NCI-H2171 treated with DMSO at 0.1 percent for 48 hours (cell line): ENCODE measurements at places on chromosomes 1 and 21.

DNA sequence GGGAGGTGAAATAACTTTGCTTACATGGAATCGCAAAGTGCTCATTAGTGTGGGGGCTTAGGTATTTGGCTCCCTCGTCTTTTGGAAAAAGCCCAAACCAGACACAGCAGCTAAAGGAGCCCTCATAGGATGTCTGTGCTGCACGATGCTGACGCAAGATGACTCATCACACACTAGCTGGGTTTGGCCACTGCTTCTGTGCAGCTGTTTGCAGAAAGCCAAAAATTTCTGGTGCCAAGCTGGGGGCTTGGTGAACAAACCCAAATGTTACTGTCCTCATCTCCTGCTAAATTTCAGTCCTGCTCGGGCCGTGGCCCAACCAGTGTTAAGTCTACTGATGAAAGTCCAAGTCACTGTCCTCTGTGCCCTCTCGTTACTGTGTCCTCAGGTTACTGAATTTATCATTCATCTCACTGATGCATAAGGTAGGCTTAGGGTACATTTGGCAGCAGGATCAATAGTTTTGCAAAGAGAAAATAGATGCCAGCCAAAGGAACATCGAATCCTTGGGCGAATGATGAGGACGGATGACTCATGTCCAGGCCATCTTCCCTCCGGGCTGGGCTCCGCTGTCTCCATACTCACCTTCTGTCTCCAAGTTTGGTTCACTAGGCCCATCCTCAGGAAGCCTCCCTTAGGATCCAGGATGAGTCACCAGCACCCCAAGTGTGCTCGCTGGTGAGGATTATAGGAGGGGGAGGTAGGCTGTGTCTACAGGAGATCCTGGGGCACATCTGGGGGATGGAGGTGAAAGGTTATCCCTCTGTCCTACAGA, 177.7 kb downstream of the ADSS2 start:
- no peak for DNase-seq

DNA sequence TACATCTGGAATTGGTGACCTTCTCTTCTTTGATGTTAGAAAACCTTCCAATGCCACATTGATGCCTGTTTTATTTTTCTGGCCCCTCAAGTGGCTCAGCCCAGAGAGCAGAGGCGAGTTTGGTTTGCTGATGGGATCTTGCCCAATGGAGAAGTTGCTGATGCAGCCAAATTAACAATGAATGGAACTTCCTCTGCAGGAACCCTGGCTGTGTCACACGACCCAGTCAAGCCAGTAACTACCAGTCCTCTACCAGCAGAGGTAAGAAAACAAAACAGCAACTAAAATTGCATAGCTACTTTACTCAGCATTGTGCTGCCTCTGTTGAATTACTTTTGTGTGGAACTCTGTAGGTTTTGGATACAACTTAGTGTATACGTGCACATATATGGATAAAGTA, 97.6 kb downstream of the CC2D1B start:
- no peak for DNase-seq

- DNase-seq = no peak
These were observed 164.2 kb upstream of the COL6A1 start for GRCh38 chr21:45817345-45817744.

DNA sequence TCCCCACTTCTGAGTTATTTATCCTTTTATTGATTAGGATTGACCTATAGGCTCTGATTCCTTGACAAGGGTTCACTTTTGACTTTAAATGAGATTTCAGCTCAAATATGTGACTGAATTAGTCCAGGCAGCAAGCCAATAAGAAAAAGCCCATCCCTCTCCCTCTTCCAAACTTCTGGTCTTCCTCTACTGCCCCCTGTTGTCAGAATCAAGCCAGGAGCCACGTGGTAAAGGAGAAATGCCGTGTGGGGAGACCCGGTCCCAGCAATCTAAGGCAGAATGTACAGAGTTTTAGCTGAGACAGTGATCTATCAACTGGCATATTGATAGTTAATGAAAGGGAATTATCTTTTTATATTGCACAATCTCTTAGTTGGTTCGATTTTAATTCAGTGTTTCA, 5.2 kb downstream of the ADAMTS5 start:
- DNase-seq = no peak

GRCh38 chr1:26578167-26578566, 48.6 kb downstream of the RPS6KA1 start:
- DNase-seq = no peak

- no peak for DNase-seq
These were observed 5.8 kb downstream of the RGS1 start for GRCh38 chr1:192581131-192581927.

GRCh38 chr1:154400381-154400801, 4.8 kb upstream of the IL6R start:
- no peak for DNase-seq

DNA sequence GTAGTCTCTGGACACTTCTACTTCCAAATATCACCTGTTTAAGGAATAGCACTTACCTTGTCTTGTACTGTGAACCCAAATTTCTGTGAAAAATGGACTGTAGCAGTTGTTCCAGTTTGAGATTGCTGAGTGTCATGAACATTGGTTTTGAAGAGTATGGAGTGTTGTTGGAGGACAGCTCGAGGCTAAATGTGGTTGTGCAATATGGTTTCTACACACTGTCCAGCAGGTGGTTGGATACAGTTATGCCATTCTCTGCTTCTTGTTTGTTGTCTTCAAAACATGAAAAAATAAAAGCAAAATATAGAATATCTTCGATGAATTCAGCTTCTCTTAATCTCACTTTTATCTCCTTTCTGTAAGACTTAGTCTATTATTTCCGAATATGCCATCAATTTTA, 67.1 kb downstream of the DDR2 start:
- no peak for DNase-seq

- DNase-seq = peak; percentile 69
These were observed 19.5 kb downstream of the XKR8 start for GRCh38 chr1:27979151-27979858.

DNA sequence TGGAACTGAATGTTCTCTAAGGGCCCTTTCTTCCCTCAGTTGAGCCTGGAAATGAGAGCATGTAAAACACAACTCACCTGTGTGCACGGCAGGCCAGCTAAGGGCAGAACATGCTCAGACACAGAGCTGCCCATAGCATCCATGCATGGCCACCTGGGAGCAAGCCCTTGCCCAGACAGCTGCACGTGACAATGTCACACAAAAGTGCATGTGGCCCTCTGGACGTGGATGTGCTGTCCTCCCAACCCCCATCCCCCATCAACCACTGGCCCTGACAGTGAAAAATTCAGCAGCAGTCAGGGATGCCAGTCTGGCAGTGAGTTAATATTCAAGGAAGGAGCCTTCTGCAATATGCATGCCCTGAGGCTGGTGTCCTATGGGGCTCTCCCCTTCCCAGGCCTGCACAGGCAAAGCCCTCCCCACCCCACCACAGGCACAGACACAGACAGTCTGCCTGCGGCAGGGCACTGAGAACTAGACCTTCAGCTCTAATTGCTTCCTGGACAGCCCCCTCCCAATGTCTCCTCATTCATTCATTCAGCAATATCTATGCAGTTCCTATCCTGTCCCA, 14.6 kb upstream of the COL16A1 start:
- DNase-seq = no peak

DNA sequence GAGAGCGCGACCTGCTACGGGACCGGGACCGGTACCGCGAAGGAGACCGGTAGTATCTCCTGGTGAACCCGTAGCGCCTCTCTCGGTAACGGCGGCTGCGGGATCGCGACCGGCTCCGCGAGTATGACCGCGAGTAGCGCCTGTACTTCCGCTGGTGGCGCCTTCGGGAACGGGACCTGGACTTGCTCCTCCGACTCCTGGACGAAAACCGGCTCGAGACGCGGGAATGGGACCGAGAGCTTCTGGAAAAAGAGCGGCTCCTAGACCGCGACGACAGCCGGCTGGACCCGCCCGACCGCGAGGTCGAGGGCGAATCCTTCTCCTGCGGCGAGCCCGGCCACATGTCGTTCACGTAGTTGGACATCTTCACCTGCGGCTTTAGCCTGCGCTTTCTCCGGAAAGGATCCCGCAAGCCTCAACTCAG, 642 bp downstream of the RSRP1 start:
- DNase-seq = no peak

DNA sequence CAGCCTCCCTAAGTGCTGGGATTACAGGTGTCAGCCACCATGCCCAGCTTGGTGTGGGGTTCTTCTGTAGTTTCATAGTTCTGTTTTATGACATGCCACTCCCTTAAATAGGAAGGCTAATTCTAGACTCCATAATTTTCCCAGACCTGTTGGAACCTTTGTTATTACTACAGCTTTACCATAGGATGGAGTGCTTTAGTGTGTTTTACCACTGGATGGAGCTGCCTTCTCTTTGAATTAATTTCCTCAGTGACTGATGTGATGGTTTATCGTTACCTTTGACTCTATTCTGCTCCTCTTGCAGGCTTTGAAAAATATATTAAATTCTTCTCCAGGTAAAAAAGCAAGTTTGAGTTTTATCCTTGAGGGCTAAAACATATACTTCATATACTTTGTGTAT, 84.6 kb upstream of the NEK7 start:
- DNase-seq = no peak

DNA sequence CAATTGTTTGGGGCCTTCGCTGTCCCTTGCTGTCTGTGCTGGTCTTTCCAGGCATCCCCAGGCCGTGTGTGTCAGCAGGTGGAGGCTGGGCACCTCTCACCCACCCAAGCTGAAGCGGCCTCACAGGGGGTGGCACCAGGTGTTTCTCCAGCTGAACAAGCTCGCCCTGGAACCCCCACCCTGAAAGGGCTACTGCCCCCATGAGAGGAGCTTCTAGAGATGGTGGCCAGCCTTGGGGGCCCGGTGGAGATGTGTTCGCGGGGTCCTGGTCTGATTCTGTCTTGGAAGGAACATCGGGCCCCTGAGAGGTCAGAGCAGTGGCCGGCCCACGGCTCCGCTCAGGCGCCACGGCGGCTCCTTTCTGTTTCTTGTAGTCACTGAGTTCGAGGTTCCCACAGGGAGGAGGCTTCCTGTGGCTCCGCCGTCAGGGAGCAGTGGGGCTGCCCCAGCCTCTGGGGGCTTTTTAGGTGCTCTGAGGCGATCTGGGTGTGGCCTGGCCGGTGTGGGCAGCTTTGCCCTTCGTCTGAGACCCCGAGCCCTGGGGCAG, 46.9 kb downstream of the SKI start:
- no peak for DNase-seq

DNA sequence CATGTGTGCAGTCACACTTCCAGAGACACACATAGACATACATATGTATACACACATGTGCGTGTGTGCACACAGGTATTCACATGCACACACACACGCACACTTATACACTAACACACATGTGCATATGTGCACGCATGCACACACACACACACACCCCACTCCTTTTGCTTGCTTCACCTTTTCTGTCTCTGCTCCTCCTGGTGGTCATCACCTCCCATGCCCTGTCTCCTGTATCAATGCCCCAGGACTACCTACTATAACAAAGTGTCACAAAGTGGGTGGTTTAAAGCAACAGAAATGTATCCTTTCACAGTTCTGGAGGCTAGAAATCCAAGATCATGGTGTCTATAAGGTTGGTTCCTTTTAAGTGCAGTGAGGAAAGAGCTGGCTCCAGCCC, 27.4 kb downstream of the ETS2 start:
- DNase-seq = no peak

- DNase-seq = peak; percentile 76
These were observed 723 bp downstream of the CDC42BPA start for GRCh38 chr1:227317523-227318015.

DNA sequence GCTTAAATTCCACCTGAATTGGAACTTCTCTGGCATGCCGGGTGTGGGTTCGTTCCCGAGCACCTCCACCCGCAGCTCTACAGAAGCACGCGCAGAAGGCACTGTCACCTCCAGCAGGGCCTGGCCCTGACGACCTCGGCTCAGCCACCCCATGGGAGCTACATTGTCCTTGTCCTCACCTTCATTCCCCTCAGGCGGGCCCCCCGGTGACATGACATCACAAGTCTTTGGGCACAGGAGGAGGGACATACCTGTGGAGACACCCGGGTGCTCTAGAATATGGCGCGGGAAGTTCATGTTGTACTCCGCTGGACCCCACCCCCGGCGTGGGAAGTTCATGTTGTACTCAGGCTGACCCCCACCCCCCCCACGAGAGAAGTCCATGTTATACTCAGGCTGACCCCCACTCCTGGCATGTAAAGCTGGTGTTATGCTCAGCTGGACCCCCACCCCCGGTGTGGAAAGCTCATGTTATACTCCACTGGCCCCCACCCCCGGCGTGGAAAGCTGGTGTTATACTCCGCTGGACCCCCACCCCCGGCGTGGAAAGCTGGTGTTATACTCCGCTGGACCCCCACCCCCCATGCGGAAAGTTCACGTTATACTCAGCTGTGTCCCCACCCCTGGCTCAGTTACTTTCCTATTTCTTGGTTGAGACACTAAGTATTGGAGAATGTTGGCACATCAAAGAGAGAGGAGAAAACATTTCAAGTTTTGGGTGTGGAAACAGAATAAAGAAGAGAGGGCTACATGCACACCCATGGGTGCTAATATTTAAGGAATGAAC, 37.6 kb downstream of the UMODL1 start:
- DNase-seq = no peak

GRCh38 chr1:110688514-110688913, 13.8 kb upstream of the KCNA3 start:
- DNase-seq = no peak

GRCh38 chr1:180800945-180801344, 111.8 kb upstream of the KIAA1614 start:
- DNase-seq = peak; percentile 97

DNA sequence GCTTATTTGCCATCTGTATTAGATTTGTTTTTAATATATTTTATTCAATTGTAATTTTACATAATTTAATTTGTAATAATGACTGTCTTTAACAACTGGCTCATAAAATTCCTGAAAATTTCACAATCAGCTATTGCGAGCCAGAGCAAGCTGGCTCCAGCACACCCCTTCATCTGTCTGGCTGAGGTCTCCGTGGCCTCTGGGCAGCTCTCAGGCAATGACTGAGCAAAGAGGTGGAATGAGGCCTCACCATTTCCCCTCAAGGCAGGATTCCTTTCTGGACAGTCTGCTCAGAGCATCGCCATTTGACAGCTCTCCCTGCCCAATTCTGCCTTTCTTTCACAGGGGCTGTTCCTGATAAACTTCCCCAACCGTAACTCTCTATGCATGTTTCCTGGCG, 5.8 kb upstream of the KANK4 start:
- no peak for DNase-seq

- no peak for DNase-seq
These were observed 63.7 kb downstream of the TENT5C start for GRCh38 chr1:117669572-117669971.

- DNase-seq = no peak
These were observed 34.1 kb downstream of the SPATA46 start for GRCh38 chr1:162342452-162342983.

GRCh38 chr1:39297551-39297950, 93.1 kb downstream of the MACF1 start:
- DNase-seq = no peak
